ENCODE measurements at places on chromosomes 16 and 17. TPM values are rescaled to one million over a fixed set of nuclear protein-coding genes. Genes with fewer than 3 reads are reported as not detected.

ICAM2 gene
- not detected for total RNA-seq

NOTUM gene
- 0.32 TPM for total RNA-seq

RNF112 gene
- 0.45 TPM for total RNA-seq

ZSCAN10 gene
- 0.33 TPM for total RNA-seq

WBP2 gene
- total RNA-seq, result 85.1 TPM

All from A549 treated with GW870086 at 1 μM for 4 hours (cell line).